ENCODE measurements at places on chromosomes 4 and X.

DNA sequence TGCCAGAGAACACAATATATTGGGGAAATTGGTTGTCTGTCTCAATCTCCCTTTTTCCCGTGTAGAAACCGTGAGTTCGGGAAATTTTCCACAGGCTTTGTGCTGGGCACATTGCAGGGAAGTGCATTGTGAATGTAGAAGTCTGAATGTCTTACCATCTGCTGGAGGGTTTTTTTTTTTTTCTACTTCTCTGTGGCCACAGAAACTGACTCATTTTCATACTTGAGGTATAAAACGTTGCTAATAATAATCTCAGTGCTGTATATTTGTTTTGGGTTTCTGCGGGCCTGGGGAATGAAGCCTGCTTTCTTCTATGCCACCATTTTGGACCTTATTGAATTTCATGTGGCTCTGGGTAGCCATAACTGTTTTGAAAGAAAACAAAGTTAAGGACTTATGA is 1001.2 kb downstream of the STIM2 start:
- no peak for DNase-seq

DNA sequence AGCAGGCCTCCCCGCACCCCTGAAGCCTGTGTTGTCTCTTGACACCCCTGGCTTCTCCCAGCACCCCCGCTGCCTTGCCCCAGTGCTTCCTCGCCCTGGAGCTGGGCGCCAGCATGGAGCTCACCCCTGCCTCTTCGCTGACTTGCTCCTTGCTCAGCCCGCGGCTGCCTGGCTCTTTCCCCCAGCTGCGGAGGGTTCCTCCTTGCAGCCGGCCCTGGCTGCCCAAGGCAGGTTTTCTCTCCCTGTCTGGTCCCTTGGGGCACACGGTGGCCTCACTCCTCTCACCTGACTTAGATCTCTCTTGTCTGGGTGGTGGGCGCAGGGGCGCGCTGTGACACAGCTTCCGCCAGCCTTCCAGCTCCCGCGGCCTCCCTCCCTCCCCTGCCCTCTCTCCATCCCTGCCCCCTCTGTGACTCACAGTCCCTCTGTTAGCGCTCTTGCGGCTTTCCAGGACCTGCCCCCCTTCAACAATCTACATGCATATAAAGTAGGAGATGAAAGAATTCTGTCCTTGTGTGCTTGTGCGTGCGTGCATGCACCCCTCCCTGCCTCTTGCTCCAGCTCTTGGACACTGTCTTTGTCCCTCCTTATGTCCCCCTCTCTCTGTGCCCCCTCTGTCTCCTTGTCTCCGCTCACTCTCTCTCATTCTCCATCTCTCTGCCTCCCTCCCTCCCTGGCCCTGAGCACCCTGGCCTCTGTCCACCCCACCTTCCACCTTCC is 2.2 kb downstream of the PLXNB3 start:
- DNase-seq = peak; percentile 91

DNA sequence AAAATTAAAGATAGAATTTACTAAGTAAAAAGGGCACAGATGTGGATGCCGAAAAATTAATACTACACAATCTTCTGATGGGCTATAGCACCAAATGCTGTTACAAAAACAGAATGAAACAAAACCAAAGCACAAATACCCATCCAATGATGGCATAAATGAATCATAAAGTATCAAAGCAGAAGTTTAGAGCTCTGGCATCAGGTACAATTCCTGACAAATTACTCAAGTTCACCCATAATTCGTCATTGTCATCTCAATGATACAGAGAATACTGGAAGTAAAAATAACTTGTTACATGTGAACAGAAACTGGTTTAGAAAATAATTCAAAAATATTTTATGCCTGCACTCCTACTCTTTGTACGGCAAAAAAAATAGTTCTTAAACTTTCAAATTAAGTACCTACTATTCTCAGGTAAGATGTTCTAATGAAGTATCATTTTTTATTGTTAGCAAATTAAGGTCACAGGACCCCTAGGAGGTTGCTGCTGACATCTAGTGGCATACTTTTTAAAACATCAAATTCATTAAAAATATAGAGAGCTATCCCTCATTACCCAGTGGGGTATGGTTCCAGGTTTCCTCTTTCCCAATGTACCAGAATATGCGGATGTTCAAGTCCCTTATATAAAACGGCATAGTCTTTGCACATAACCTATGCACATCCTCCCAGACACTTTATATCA is 126.1 kb downstream of the INPP4B start:
- DNase-seq = peak; percentile 33

GRCh38 chr4:5735463-5735862 is 24.5 kb downstream of the EVC start:
- DNase-seq = no peak

GRCh38 chr4:61079976-61080375 is 120.2 kb upstream of the ADGRL3 start:
- DNase-seq = no peak

GRCh38 chr4:92101737-92102172 is 202.0 kb upstream of the GRID2 start:
- no peak for DNase-seq

GRCh38 chr4:36244257-36245082 is at the start of gene ARAP2:
Gene ARAP2 (minus strand): TSS chr4:36244514. CDS start chr4:36229486, 15,028 bp downstream.
- DNase-seq = peak; percentile 68

DNA sequence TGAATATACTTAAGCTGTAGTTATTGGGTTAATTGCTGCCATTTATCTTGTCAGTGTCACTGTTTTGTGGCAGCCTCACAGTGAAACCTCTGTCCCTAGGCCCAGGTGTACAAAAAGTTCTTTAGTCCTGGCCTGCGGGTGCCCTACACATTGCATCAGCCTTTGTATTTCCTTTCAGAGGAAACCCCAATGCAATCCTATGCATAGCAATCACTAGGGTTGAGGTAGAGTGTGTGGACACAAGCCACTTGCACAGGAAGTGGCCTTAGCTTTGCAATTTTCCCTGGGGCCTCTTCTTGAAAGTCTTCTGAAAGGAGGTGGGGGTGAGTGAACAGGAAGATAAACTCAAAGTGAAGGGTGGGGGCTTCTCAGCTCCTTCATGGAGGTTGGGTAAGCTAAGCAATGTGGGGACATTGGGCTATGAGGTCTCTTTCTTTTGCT is 27.8 kb downstream of the VSIG4 start:
- DNase-seq = no peak

DNA sequence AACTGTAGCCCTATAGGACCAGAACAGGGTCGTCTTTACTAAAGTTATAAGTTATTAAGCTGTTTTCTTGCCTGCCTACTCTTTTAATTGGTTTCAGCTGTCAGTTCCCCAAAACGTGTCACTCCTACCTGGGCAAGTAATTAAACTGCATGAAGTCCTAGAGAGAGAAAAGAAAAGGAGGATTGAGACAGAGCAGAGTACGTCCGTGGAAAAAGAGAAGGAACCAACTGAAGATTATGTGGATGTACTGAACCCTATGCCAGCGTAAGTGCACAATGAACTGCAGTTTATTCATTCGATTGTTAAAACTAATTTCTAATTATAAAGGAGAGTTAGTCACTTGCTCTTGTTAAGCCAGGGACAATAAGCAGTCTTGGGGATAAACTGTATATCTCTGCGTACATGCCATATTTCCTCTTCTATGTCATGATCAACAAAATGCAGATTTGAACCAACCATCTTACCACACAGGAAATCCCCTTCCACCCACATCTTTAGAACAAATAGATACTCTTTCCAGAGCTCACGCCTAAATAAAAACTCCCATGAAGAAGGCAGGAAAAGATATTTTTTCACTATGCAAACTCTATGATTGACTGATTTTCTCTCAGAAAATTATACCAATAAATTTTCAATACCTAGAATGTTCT is 22.8 kb downstream of the STAP1 start:
- DNase-seq = no peak

DNA sequence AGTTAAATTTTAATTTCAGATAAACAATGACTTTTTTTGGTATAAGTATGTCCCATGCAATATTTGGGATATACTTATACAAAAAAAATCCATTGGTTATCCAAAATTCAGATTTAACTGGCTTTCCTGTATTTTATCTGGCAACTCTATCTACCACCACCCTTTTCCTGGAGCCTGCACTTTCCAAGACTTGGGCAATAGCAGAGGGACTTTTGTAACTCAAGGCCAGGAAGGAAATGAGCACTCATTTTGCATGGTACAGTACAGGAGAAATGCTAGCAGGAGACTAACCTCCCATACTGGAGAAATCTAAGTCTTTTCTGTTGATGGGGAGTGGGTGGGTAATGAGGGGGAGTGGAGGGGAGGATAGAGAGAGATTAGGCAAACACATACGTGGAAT is 37.7 kb upstream of the PLAC1 start:
- DNase-seq = no peak

DNA sequence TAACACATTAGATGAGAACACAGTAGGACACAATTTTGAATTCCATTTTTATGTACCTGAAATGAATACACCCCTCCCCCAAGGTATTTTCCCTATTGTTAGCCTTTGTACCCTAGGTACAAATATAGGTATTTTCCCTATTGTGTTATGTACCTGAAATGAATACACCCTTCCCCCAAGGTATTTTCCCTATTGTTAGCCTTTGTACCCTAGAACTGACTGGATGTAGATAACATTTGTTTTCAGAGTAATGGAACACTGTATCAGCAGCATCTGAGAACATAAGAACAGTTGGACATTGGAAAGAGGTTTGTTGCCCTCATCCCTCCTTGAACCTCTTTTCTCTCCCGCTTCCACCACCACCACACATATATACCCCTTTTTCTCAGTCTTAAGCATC is 37.6 kb downstream of the YIPF6 start:
- no peak for DNase-seq

- no peak for DNase-seq
Observed at GRCh38 chrX:17944833-17945497, 83.9 kb upstream of the RAI2 start.

- no peak for DNase-seq
Observed at GRCh38 chr4:83906561-83906960, 370.7 kb downstream of the GPAT3 start.

DNA sequence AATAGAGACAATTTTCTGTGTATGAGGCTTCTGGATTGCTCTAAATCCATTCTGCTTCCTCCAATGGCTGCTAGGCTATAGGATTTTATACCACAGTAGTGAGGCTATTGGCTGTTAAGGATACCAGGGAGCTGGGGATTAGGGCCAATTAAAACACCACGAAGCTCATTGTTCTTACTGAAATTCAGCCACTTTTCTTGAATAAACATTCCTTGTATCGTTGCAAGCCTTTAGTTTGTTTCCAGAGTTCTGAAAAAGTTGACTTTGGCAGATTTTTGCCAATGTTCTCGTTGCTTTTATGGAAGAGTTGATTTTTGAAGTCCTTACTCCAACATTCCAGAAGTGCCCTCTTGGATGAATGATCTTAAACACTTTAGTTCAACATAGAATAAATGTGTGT is 238.4 kb upstream of the TEX13A start:
- DNase-seq = no peak

- DNase-seq = no peak
Observed at GRCh38 chrX:41144873-41145272, 59.6 kb downstream of the USP9X start.

DNA sequence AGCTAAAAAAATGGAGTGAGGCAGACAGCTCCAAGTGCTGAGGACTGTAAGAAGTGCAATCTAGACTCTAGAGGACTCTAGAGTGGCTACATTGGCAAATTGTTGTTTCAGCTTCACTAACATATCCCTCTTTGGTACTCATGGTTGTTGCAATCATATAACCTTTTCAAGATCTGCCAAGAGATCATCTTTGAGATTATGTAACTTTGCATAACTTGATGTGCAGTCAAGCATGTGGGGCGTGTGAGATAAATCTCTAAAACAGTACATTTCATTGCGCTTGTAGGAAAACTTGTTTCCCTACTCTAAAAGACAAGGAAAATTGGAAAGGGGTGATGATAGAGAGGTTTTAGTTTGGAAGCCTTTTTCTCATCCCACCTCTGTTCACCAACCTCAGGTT is 11.2 kb upstream of the BRS3 start:
- no peak for DNase-seq

DNA sequence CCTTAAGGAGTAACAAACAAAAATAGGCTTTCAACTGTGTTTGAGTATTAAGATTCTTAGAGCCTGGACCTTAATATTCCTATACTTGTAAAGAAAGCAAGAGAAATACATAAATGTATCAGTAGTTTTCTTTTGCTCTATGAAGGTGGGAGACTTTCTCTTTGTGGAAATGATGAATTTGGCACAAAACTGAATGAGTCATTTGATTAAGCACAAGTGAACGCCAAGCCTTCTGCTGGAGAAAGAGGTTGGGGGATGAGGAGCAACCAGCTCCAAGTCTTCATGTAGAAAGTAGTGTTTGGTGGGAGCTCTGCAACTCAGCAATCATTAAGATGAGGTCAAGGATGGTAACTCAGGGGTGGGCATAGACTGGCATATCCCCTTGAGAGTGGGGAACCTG is 49.6 kb downstream of the MEPE start:
- no peak for DNase-seq

- no peak for DNase-seq
Observed at GRCh38 chr4:38612646-38613414, 51.2 kb upstream of the KLF3 start.

GRCh38 chr4:110361921-110362320 is 114.0 kb upstream of the ENPEP start:
- peak; percentile 2 for DNase-seq

- DNase-seq = no peak
Observed at GRCh38 chrX:6460893-6461490, 73.9 kb downstream of the VCX3A start.

- no peak for DNase-seq
Observed at GRCh38 chrX:87616371-87616770, 98.8 kb downstream of the KLHL4 start.

GRCh38 chr4:146134761-146135445 is 40.6 kb upstream of the LSM6 start:
- no peak for DNase-seq

DNA sequence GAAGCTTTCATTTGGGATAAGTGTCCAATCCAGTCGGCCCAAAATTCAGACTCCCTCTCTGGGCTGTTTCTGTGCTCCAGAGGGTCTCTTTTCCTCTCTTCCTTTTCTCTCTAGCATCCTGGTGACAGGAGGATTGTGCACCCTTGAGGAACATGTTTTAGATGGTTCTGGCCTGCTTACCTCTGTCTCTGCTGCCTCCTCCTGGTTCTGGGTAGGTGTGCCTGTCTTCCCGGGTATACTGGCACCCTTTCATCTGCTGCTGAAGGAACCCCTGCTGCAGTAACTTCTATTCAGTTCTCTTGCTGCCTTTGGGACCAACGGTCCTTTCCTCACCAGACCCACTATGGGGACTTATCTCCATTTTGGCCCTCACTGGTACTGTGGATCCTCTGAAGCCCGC is 53.2 kb downstream of the HMGB2 start:
- DNase-seq = no peak

GRCh38 chrX:51456246-51456645 is 40.1 kb downstream of the NUDT11 start:
- DNase-seq = no peak

- no peak for DNase-seq
Observed at GRCh38 chr4:103673983-103674382, 45.8 kb downstream of the TACR3 start.

- no peak for DNase-seq
Observed at GRCh38 chr4:157014621-157015591, 43.3 kb upstream of the PDGFC start.
